ENCODE measurements at places on chromosomes 2 and 18. TPM values are rescaled to one million over a fixed set of nuclear protein-coding genes. Genes with fewer than 3 reads are reported as not detected.

ACTG2 gene
- 53.9 TPM for total RNA-seq

TTN gene
- total RNA-seq, result 286 TPM

PASK gene
- 16.4 TPM for total RNA-seq

SLC39A6 gene
- 112 TPM for total RNA-seq

LDLRAD4 gene
- total RNA-seq, result 83.4 TPM

DAW1 gene
- 0.44 TPM for total RNA-seq

TMEFF2 gene
- total RNA-seq, result 12.6 TPM

MLPH gene
- 10.6 TPM for total RNA-seq

CIB4 gene
- total RNA-seq, result not detected

EPHA4 gene
- total RNA-seq, result 65.6 TPM

MARCHF4 gene
- 2.9 TPM for total RNA-seq

FN1 gene
- total RNA-seq, result 592 TPM

PAIP2B gene
- 20.4 TPM for total RNA-seq

CLEC4F gene
- total RNA-seq, result 9.1 TPM

CD28 gene
- 2.7 TPM for total RNA-seq

DSC3 gene
- 18.1 TPM for total RNA-seq

KLHL14 gene
- 15.2 TPM for total RNA-seq

SLC5A7 gene
- total RNA-seq, result 1.1 TPM

PLEKHH2 gene
- total RNA-seq, result 36.6 TPM

UGT1A8 gene
- total RNA-seq, result not detected

BOLL gene
- total RNA-seq, result 0.27 TPM

LRP2 gene
- 88.0 TPM for total RNA-seq

All from camera-type eye (tissue), 1 donor.